ENCODE measurements at places on chromosomes 11 and 22.

- no peak for DNase-seq
These were observed 1074.5 kb downstream of the TBC1D22A start for GRCh38 chr22:47836957-47837356.

- no peak for DNase-seq
These were observed 8.8 kb downstream of the CASTOR1 start for GRCh38 chr22:30280505-30280904.

DNA sequence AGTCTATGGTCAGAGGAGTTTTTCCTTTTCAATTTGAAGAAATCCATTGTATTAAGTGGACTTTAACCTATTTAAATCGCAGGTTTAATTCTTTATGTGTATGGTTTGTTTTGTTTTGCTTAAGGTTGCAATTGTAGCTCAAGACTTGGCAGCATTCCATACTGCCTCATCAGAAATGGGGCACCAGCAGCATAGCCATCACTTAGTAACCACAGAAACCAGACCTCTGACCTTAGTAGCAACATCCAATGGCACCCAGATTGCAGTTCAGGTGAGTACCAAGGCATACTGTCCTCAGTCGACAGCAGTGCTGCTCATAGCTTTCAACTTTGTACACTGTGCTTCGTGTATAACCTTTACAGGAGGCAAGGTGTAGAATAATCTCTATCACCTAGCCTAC lies 48.4 kb upstream of the WEE1 start:
- no peak for DNase-seq

- no peak for DNase-seq
These were observed 61.1 kb downstream of the SYTL2 start for GRCh38 chr11:85749884-85750283.
